ENCODE measurements at places on chromosomes 11 and 22.

- DNase-seq: no peak
These were observed 18.4 kb upstream of the SEC14L4 start for GRCh38 chr22:30523646-30524489.

DNA sequence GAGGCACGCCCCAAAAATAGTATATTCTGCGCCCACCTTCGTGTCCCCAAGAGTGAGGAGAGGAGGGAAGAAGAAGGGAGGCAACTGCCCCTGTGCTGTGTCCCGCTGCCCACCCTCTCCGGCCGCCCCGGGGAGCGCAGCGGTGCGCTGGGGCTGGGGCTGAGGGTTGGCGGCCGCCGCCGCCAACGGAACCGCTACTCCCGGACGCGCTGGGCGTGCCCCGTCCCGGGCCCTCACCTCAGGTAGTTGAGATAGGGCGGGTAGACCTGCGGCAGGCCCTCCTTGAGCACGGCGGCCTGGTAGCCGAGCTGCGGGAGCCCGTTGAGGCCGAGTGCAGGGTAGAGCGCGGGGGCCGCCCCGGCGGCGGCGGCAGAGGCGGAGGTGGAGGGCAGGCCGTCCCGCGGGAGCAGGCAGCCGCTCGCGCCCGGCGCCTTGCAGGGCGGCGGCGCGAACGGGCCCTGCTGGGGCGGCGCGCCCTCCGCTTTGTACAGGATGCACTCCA lies 2.4 kb downstream of the PGR start:
- no peak for DNase-seq

DNA sequence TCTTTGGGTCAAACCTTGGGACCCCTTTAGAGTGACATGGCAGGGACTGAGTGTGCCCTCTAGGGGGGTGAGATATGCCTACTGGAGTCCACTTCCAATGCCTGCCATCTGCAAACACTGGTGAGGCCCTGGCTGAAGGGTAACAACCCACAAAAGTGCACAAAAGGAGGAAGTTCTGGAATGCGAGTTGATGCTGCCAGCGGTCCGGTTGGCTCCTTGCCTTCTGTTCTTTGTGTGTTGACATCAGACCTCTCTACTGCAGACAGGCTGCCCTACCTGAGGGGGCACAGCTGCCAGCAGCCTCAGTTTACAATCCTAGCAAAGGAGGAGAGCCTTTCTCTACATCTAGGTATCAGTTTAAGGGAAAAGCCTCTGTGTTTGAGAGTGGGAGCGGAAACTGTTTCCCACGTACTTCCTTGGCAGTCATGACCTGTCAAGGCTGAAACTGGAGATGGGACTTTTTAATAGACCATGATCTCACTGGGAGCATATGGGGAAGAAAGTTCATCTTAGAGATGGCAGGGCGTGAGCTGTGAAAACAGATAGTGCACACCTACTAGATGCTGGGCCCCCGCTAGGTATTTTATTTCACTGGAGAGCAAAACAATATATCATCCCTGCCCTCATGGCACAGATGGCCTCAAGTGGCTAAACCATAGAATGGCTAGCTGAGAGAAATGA lies 27.2 kb downstream of the BMAL1 start:
- DNase-seq: no peak

DNA sequence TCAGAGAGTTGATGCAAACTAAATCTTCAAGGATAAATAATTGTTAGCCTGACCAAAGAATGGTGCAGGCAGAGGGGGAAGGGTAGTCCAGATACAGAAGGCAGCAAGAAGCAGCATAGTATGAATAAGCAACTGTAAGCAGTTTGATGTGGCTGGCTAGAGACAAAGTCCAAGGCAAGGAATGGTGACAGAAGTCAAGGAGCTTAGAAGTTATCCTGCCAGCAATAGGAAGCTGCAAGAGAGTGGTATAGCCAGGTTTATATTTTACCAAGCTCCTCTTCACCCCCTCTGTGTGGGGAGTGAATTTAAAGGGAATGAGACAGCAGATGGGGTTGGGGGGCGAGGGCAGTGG lies 14.7 kb downstream of the TRIM3 start:
- DNase-seq: no peak

DNA sequence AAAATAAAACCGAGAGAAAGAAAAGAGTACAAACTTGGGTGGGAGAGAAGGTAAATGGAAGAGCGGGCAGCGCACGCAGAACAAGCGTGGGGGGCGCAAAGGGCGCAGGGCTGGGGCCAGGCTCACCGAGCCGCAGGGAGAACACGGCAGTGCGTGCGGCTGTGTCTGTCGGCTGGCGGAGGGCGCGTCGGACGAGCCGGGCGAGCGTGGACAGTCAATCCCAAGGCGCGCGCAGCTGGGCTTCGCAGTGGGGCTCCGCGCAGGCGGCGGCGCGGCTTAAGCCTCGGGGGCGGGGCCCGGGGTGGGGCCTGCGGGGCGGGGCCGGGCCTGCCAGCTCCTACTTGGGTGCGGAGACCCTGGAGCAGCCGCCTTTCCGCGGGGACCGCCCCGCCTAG lies at the start of gene UCP2:
TSS of gene UCP2 (minus strand) at position 249 of the 395 bp plus-strand sequence. CDS start 4,465 bp downstream, outside the sequence.
- DNase-seq: no peak

DNA sequence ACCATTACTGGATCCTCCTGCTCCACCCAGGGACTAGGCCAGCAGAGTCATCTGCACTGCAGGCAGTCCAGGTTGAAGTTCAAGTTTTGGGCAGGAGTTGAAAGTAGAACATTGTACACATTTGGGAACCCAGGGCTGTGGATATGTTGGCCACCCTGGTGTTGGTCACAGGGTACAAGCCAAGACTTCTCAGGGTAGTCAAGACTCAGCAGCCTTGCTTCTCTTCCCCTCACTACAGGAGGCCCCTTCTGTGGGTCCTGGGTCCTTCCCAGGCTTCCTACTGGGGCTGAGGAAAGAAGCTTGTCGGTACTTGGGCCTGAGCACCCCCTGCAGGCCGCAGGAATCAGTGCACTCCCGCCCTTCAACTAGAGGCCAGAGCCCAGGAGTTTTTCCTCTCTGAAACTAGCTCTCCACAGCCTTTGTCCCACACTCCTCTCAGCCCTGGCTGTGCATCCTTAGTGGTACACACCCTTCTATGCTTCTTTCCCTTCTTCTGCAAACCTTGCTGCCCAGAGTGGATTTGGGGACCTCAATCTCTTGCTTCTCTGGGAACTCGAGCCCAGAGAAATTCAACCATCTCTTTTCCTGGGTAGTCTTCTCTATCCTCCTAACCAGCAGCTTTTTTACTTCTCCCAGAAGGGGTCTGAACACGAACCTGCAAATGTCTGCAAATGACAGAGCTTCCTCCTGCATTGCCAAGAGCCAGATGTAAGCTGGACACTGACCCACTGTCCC lies 2.6 kb upstream of the HPX start:
- no peak for DNase-seq

DNA sequence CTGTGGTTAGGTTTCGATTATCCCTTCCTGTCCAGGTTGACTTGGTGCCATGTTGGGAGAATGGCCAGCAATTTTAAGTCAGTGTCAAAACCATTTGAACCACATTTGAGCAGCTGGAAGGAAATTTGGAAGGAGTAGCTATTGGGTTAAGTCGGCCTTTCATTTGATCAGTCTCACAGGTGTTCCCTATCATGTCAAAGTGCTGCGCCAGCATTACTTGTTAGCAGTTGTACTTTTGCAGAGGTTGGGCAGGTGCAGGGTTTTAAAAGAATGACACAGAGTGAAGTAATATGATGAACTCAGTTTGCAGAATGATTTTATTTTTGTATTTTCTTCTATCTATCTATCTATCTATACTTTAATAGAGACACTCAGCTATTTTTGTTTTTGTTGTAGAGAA lies 6.4 kb upstream of the TYMP start:
- no peak for DNase-seq

- DNase-seq: peak; percentile 76
These were observed 1.4 kb downstream of the PLXNB2 start for GRCh38 chr22:50305923-50306566.

DNA sequence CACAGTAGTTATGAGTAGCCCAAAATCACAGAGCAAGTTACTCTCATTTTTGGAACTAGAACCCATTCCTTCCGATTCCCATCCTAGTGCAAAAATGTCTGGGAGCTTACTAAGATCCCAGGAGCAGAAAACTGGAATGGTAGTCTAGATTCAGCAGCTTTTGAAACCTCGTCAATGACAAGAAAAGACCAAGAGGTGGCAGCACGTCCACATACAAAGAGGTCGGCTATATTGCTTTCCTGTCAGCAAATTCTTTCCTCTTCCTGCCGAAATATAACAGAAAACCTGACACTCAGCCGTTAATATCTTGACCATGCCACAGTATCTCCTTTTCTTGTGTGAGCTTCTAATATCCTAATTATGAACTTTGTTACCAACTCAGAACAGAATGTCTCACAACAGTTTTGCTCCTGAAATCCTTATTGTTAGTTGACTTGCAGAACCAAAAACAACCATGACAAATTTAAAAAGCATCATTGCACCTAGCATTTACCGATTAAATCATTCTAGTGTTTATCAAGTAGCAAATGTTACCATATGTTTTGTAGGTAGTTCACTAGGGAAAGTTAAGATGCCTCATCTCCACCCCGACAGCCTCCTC lies 92.8 kb upstream of the OR9G4 start:
- peak; percentile 8 for DNase-seq

DNA sequence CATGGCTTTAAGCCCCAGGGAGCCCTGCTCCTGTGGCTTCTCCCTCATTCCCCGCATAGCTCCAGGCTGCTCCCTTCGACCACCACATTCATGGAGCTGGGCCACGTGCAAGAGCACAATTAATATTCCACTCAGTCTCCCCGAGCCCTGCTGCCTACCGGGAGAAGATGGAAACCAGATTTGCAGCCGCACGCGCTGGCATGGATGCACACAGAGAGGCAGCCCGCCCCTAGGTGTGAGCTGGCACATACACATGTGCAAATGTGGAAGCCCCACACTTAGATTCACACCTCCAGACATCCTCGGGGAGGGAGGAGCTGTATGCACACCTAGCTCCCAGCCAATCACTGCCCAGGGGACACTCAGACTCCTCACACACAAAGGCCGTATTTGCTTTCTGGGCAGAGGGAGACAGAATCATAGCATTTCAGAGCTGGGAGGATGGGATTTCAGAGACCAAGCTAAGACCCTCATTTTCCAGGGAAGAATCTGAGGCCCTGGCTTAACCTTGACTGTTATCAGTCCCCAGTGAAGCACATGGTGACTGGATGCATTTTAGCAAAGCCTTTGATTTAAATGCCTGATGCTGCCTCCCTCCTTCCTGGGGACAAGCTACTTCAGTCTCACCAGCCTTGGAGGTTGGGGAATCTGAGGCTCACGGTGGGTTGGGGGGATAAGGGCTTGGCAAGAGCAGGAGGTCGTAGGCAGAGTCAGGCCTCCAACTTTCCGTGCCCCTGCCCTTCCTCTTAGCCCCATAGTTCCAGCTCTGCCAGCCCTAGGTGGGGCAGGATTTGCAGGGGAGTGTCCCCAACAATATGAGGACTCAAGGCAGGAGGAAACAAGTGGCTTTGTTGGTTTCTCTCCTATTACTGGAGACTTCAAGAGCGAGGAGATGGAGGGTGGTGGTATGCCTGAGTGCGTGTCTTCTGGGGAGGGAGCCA lies 5.3 kb upstream of the CREB3L1 start:
- no peak for DNase-seq

DNA sequence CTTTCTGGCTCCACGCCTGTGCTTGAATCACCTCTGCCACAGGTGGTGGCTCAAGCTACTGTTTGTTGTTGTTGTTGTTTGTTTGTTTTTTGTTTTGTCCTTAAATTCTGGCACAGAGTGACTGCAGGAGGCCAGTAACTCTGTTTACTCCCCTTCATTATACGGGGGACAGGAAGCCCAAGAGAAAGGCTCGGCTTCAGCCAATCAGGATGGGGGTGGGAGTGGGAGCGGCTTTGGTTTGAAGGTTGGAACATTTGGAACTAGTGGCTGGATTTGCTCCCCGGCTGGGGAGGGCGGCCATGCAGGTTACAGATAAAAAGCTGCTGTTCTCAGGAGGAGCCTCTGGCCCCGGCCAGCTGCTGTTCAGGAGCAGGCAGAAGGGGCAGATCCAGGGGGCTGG lies 19.7 kb upstream of the CABP2 start:
- DNase-seq: no peak

- DNase-seq: no peak
These were observed 9.0 kb downstream of the GNAZ start for GRCh38 chr22:23079240-23079768.

DNA sequence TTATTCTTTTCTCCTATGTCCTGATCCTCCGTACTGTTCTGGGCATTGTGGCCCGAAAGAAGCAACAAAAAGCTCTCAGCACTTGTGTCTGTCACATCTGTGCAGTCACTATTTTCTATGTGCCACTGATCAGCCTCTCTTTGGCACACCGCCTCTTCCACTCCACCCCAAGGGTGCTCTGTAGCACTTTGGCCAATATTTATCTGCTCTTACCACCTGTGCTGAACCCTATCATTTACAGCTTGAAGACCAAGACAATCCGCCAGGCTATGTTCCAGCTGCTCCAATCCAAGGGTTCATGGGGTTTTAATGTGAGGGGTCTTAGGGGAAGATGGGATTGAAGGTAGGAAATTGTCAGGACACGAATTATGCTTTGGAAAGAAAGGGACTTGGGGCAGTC lies 843 bp downstream of the OR51T1 start:
- DNase-seq: no peak

GRCh38 chr11:57501953-57502352 lies 13.5 kb downstream of the SLC43A1 start:
- DNase-seq: no peak

- no peak for DNase-seq
These were observed 900.0 kb downstream of the LUZP2 start for GRCh38 chr11:25396847-25397246.

- DNase-seq: no peak
These were observed 328.3 kb downstream of the TBC1D22A start for GRCh38 chr22:47090591-47091245.

GRCh38 chr22:42963231-42963595 lies 51.7 kb downstream of the PACSIN2 start:
- no peak for DNase-seq

GRCh38 chr11:121110871-121111724 lies 10.1 kb downstream of the TECTA start:
- DNase-seq: no peak

GRCh38 chr22:23086787-23087186 lies 16.5 kb downstream of the GNAZ start:
- DNase-seq: no peak

GRCh38 chr11:76185511-76185910 lies 20.8 kb downstream of the WNT11 start:
- no peak for DNase-seq

GRCh38 chr11:85682330-85683305 lies 3.4 kb downstream of the CCDC89 start:
- no peak for DNase-seq

DNA sequence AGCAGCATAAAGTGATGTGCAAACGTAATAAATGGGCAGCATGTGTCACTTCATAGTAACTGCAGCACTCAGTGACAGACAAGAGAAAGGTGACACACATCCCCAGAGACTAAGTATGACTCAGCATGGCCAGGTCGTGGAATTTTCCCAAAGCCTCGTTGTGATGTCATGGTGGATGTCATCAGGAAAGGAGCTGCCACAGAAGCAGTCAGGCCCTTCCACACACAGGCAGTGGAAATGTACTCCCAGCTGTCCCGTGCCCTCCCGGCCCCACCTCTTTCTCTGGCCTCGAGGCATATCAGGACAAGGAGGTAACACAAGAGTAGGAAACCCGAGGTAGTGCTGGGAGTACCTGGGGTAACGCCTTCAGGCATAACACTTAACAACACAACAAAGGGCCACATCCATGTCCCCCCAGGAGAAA lies 8.1 kb downstream of the PC start:
- no peak for DNase-seq

- no peak for DNase-seq
These were observed 19.7 kb downstream of the ZBED4 start for GRCh38 chr22:49873228-49873940.

- DNase-seq: no peak
These were observed 607.5 kb downstream of the METTL15 start for GRCh38 chr11:28715726-28716125.

GRCh38 chr22:36363349-36363981 lies 24.3 kb downstream of the MYH9 start:
- no peak for DNase-seq

GRCh38 chr22:46738647-46739093 lies 618 bp upstream of the CERK start:
- no peak for DNase-seq

Measured in non-pigmented ciliary epithelial cell (primary cell).